ENCODE measurements at places on chromosomes 3 and 15.

GRCh38 chr15:32923176-32923575, 205.4 kb downstream of the GREM1 start:
- no peak for DNase-seq

DNA sequence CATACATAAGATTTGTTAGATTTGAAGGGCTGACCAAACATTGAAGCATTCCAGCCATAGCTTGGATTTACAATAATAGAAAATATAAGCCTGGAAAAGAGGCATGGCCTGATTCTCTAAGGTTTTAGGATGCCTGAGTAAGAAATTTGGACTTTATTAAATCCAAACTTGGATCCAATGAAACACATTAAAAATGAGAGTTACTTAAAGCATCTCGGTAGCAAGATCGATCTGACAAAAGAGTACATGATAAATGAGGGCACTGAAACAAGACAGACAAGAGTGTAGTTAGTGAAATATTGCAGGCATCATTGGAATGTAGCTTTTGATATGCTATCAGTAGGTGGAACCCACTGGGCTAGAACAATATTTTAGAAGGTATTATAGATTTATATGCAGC, 855.7 kb upstream of the DPPA4 start:
- DNase-seq: no peak

- DNase-seq: no peak
Observed at GRCh38 chr3:128935922-128936321, 56.5 kb downstream of the ACAD9 start.

DNA sequence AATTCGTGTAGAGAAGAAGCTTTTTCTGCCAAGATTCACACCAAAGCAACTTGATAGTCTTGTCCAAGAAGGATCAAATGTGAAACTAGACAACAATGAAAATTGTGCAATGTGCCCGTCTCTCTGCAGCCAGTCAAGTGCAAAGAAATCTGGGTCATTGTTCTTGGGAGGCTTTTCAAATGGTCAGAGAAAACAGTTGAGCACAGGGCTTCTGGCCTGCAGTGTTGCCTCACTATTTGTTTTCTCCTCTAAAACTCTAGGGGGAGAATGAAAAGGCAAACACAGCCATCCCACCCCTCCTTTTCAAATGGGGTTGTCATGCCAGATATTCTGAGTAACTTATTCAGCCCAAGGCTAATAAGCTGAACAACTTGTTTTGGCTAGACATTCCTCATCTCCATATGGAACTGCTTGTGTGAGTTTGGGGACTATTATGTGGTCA, 417.6 kb upstream of the CDIN1 start:
- DNase-seq: peak; percentile 61

DNA sequence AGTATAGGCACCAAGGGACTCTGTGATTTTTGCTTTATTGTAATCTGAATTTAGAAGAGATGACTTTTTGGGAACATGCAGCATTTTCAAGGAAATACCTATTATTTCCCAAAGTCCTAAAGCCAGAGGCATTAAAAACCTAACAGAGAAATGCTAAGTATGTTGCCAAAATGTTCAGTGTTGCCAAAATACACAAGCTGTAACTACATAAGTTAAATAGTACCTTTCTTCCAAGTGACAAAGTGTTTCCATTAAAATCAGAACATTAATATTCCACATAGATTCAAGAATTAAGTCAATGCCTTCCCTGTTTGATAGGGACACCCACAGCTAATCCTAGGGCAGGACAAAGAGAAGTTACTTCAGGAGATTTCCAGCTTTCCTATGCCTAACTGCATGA, 42.0 kb downstream of the MKRN2 start:
- DNase-seq: no peak

DNA sequence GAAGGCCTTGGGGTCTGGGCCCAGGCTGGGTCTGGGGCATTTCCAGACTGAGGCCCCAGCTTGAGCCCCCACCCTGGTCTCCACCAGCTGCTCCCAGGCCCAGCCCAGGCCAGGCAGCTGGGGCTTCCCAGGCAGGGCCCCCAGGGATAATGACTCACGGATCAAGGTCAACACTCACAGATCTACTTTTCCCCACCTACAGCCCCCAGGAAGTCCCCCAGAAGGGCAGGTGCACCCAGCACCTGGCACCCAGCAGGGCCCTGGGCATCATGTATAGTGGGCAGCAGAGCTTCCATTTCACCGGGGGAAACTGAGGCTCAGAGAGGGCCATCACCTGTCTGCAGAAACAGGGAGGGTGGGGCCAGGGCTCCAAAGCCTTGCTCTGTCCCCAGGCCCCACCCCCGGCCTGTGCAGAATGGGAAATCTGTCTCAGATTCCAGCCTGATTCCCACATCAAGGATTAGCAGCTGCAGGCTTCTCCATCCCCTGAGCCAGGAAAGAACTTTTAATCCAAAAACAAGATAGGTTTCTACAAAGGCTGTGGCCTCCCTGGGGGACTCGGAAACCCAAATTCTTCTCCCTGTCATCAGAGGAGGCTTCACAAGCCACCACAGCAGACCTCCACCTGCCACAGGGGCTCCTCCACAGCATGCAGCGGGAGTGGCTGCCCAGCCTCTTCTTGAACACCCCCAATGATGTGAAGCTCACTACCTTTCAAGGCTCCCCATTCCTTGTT, 49.8 kb downstream of the IQSEC1 start:
- no peak for DNase-seq

DNA sequence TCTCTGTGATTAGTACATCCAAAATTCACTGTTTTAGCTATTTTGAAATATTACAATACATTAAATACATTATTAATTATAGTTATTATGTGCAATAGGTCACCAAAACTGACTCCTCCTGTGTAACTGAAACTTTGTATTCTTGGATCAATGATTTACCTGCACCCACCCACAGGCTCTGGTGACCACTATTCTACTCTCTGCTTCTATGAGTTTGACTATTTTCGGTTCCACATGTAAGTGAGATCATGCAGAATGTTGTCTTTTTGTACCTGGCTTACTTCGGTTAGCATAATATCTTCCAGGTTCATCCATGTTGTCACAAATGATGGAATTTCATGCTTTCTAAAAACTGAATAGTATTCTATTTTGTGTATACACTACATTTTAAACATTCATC, 43.8 kb downstream of the SLC2A2 start:
- no peak for DNase-seq

GRCh38 chr3:108780235-108780634, 23.0 kb upstream of the RETNLB start:
- no peak for DNase-seq

DNA sequence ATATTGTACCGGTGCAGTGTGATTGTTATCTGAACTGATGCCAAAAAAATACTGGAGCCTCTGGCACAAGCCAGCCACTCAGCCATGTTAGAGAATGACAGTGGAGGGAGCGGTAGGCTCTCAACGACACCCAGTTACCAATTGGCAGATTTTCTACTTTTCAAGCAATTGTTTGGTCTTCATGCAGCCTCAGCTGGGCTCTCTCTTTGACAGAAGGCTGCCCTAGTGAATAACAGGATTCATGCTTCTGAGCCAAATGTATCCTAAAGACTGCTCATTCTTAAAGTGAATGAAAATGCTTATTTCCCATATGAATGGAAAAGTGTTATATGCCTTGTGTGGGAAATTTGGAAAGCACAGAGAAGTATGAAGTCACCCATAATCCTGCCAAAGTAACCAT, 261.2 kb upstream of the TRIM42 start:
- DNase-seq: no peak

GRCh38 chr15:32824777-32825176, 107.0 kb downstream of the GREM1 start:
- peak; percentile 72 for DNase-seq

GRCh38 chr3:151916781-151917180, 43.3 kb downstream of the SUCNR1 start:
- no peak for DNase-seq

- DNase-seq: peak; percentile 71
Observed at GRCh38 chr3:177451864-177452830, 254.9 kb upstream of the TBL1XR1 start.

GRCh38 chr15:77577366-77577950, 55.3 kb downstream of the LINGO1 start:
- DNase-seq: no peak

DNA sequence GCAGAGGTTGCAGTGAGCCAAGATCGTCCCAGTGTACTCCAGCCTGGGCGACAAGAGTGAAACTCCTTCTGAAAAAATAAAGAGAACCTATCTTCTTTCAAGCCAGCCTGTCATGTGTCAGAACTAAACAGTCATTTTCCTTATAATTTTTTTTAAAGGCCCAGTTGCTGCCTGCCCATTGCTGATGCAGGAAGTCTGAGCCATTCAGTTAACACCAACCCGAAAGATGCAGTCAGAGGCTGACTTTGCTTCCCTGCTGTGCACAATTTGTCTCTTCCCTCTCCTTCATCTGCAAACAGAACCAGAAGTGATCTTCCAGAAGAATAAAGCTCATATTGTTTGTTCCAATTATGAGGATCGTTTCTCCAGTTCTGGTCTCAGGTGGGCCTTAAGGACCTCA, 220.6 kb downstream of the SLCO3A1 start:
- no peak for DNase-seq

GRCh38 chr15:99321468-99321867, 70.2 kb downstream of the LRRC28 start:
- DNase-seq: no peak

DNA sequence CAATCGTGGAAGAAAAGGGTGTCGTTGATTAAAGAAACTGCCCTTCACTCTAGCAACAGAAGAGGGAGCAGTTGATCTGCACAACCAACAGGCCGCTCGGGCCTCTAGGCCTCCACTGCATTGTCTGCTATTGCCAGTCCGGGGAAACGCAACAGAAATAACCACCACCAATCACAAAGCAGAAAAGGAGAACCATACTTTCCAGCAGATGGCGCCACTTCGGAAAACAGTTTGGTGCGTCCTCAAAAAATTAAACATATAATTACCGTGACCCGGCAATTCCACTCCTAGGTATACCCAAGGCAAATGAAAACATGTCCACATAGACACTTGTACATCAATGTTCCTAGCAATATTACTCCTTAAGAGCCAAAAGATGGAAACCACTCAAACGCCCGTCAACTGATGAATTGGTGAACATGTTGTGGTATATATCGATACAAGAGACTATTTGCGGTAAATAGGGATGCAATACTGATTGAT, 154.1 kb downstream of the TJP1 start:
- peak; percentile 71 for DNase-seq

- DNase-seq: no peak
Observed at GRCh38 chr3:43587303-43587702, 34.5 kb downstream of the ANO10 start.

- DNase-seq: no peak
Observed at GRCh38 chr15:98375513-98376340, 272.6 kb upstream of the IGF1R start.

DNA sequence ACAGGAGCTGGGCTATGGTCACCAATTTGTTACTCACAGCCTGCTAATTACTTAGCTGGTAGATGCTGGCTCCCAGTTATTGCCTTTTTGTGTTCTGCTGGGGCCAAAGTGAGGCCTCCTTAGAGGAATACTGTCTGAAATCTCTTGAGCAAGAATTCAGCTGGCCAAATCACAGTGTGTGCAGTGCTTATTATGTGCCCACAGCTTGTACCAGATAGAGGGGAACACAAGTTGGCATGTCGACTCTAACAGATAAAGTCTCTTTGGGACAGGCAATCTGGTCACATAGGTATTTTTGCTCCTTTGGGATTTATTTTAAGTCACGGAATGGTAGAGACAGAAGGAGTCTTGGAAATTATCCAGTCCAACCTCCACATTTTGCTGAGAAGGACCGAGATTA, 6.3 kb upstream of the TMEM212 start:
- no peak for DNase-seq

GRCh38 chr3:127679534-127680145, 6.9 kb downstream of the ABTB1 start:
- no peak for DNase-seq

GRCh38 chr15:74185710-74186348, 12.3 kb downstream of the ISLR start:
- no peak for DNase-seq

DNA sequence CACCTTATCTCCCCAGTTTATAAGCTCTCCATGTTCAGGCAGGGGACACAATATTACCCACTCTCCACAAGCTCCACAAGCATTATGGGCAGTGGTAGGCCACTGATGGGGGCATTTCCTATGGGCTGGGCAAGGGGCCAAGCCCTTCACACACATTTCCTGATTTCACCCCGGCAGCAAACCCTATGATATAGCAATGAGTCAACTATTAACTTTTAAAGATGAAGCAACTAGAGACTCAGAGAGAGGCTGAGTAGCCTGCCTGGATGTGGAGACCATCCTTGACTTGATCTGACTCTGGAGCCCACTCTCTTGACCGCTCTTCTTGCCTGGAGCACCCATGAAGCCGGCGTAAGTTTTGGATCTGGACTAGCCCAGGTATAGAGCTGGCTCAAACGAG, 27.4 kb downstream of the FOXL2NB start:
- no peak for DNase-seq

DNA sequence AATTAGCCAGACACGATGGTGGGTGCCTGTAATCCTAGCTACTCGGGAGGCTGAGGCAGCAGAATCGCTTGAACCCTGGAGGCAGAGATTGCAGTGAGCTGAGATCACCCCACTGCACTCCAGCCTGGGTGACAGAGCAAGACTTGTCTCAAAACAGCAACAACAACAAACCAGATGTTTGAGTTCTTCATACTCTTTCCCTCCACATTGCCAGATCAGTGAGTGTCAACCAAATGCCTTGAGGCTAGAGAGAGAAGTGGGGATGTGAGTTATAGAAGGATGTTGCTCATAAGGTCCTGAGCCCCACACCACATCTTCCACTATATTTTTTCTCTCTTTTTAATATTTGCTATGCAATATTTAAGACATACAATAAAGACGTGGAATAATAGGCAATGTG, 19.8 kb downstream of the MAPKBP1 start:
- DNase-seq: peak; percentile 71
